ENCODE measurements at places on chromosomes 1 and 21. TPM values are rescaled to one million over a fixed set of nuclear protein-coding genes. Genes with fewer than 3 reads are reported as not detected.
A peak's percentile ranks its signal among the peaks of the same experiment; 100 is the strongest.

DNA sequence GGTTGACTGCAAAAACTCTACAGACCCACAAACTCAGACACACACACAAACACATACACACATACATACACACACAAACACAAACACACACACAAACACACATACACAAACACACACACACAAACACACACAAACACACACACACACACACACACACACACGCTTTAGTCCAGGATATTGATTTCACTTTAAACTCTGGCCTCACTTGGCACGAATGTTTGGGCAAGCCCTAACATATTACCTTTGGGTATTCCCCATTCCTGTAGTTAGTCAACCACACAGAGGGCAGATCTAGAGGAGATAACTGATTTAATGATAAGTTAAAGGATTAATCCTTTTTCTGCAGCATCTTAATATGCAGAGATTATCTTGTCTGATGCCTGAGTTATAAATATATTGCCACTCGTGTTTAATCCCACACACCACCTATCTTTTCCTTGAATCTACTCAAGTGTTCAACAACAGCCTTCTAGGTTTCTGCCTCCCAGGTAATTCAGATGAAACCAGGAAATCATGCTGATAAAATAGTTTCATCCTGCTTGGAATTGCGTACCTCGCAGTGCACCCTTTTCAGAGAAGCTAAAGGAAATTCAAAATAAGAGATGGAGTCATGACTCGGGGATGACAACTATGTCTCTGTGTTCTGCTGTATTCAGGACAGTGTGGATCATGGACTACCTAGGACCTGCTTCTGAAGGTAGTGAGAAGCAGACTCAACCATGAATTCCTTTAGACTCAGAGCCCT, 14.5 kb upstream of the RUNX1 start:
- DNase-seq = no peak

GRCh38 chr1:230834292-230834691, 34.0 kb downstream of the C1orf198 start:
- no peak for DNase-seq

DNA sequence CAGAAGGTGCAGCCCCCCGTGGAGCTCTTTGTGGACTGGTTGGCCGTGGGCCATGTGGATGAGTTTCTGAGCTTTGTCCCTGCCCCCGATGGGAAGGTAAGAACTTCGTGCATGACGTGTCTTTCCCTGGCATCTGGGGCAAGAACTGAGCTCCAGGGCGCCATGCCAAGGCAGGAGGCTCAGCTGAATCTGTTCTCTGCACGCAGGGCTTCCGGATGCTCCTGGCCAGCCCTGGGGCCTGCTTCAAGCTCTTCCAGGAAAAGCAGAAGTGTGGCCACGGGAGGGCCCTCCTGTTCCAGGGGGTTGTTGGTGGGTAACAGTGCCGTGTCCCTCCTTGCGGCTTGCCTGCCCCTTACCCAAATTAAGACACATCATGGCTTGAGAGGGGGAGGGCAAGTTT, 27.7 kb downstream of the PADI3 start:
- DNase-seq = no peak

GRCh38 chr1:235421751-235422150, 54.5 kb downstream of the TBCE start:
- DNase-seq = no peak

- no peak for DNase-seq
Measured at GRCh38 chr21:42520628-42521253, 7.1 kb downstream of the SLC37A1 start.

DNA sequence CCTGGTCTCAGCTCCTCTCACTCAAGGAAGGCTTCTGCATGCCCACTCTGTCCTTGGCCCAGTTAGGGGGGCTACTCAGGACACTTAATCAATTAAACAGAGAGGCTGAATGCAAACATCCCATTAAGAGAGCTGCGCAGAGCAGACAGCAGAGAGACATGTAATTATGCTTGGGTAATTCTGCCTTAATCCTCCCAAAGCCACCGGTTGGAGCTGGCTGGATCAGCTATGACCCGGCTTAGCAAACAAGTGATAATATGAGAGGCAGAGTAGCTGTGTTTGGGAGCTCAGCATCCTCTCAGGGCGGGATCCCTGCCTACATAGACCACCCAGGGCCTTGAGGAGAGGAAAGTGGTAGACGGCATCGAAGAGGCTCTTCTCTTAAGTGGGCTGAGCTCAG, 183.2 kb downstream of the GRIK3 start:
- no peak for DNase-seq

DNA sequence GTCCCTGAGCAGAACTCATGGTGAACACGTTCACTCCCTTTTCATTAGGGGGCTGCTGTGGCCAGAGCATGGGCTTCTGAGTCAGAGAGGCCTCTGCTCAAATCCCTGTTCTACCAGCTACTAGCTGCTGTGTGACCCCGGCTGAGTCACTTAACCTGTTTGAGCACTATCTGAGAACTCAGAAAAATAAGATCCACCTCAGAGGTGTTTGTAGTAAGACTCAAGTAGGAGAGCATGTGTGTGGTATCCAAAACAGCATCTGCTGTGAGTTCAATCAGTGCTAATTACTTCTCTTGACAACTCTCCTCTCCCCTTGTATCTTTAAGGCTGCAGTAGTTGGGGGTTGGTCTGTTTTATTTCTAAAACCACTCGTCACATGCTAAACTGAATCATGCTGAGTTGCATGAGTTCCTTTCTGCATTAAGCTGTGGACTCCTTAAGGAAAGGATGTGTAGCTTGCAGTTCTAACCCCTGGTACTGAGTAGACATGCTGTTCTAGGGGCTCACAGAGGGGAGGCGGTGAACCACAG, 39.7 kb upstream of the JUN start:
- peak; percentile 93 for DNase-seq

GRCh38 chr1:84344286-84344685, 42.8 kb downstream of the SAMD13 start:
- DNase-seq = no peak

GRCh38 chr1:244945109-244945671, 80.8 kb upstream of the HNRNPU start:
- no peak for DNase-seq

GRCh38 chr1:30068787-30069472, 654.5 kb downstream of the MATN1 start:
- no peak for DNase-seq

GRCh38 chr1:29237129-29237821, 953 bp downstream of the PTPRU start:
- DNase-seq = peak; percentile 49

- no peak for DNase-seq
Measured at GRCh38 chr21:17949421-17949820, 130.3 kb upstream of the C21orf91 start.

- DNase-seq = peak; percentile 89
Measured at GRCh38 chr1:60044881-60045280, 28.7 kb downstream of the C1orf87 start.

- peak; percentile 85 for DNase-seq
Measured at GRCh38 chr1:53697721-53698383, 41.1 kb downstream of the GLIS1 start.

GRCh38 chr1:22784317-22784716, 73.7 kb downstream of the EPHB2 start:
- DNase-seq = no peak

DNA sequence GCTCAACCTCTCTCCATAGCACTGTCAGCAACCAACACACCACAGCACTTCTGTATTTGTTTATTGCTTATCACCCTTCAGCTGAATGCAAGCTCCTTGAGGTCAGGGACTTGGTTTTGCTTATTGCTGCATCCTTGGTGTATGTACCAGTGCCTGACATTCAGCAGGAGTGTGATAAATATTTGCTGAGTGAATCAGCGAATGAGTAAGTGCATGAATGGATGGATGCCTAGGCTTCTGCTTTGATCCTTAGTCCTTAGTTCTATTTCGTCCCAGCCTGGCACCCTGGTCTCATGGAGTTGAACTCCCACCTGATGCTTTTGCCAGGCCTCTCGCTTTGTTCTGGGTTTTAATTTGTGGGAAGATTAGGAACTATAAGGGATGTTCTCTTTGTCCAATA, 88.2 kb downstream of the ZSCAN20 start:
- DNase-seq = no peak

- DNase-seq = no peak
Measured at GRCh38 chr1:17629460-17629859, 90.0 kb downstream of the ARHGEF10L start.

GRCh38 chr1:29539971-29540370, 303.6 kb downstream of the PTPRU start:
- no peak for DNase-seq

GRCh38 chr1:70415882-70416281, 4.8 kb downstream of the CTH start:
- no peak for DNase-seq

- DNase-seq = peak; percentile 17
Measured at GRCh38 chr1:55146781-55147180, 68.4 kb downstream of the USP24 start.

- peak; percentile 48 for DNase-seq
Measured at GRCh38 chr1:19315378-19316198, 3.5 kb downstream of the SLC66A1 start.

GRCh38 chr21:36509973-36510664, 30.2 kb upstream of the CLDN14 start:
- no peak for DNase-seq

- DNase-seq = no peak
Measured at GRCh38 chr1:168285521-168285790, 4.8 kb downstream of the TBX19 start.

DNA sequence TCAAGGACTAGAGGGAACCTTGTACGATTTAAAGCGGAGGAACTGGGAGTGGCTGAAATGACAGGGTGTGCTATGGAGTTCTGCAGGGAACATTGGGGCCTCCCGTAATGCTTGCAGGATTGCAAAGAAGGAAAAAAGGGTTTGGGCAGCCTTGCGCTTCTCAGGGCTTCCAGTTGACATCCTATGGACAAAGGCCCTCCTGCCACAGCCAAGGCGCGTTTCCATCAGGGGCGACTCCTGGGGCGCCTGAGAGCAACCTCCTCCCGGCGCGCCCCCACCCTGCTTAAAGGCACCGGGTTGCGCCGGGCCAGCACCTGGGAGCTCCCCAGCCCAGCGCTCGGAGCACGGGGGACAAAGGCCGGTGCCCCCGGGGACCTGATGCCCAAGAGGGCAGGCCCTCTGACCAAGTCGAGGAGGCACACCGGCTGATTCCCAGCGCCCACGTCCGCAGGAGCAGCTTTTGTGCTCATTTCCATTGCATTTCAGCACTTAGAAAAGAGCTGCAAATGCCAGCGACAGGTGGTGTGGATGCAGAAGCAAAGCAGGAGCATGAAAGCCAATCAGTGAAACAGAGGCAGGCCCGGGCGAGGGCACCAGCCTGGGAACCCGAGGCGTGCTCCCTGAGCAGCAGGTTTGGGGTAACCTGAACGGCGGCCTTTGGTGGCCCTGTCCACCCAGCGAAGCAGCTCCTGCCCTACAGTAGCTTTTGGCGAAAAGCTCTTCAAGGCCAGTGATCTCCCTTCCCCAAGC, 17.6 kb upstream of the RNF187 start:
- no peak for DNase-seq

DNA sequence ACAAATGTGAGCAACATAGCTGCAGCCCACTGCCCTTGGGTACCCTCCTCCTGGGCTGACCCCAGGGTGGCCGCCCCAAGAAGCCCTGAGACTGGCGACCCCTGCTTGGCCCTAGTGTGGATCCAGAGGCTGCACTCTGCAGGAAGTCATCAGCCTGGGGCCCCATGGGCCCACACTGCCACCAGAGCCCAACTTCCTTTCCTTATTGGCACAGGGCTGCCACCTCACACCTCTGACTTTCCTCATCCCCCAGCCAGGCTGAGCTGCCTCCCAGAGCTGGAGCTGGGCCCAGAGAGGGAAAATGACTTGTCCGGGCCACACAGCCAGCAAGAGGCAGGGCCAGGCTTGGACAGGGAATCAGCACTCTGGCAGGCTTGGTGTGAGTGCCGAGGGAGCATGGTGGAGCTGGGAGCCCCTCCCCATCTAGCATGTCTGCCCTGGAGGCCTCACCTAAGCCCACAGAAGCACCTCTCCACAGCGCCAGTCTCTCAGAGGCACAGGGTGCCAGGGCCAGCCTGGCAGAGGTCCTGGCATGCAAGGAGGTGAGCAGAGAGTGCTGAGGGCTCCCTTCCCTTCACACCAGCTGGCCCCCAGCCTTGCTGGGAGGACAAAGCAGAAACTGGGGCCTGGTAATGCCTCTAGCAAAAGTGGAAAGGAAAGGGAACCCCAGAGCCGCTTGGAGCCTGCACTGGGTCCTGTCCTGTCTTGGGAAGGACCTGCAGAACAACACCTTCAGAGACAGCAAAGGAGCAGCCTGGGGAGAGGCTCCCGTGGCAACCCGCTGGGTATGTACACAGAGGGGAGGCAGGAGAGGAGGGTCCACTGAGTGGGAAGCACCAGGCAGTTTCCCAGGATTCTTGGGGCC, 3.2 kb downstream of the RAP1GAP start:
- no peak for DNase-seq

- DNase-seq = peak; percentile 96
Measured at GRCh38 chr1:9066945-9067807, 2.3 kb downstream of the SLC2A5 start.

DNA sequence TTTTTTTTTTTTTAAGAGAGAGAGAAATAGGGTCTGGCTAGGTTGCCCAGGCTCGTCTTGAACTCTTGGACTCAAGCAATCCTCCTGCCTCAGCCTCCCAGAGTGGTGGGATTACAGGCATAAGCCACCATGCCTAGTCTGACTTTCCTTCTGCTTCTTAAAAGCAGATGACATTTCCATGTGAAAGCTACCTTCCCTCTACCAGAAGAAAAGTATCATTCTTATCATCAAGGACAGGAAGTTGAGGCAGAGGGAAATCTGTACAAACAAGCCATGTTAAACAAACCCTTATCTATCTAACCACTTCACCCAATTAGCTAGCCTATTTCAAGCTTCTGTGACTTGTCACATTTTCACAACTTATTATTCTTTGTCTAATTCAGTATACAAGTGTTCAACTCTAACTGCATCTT, 54.8 kb downstream of the SAMSN1 start:
- DNase-seq = no peak

GRCh38 chr1:15357612-15358207, 52.0 kb upstream of the EFHD2 start:
- no peak for DNase-seq

The PCBP3 gene
- total RNA-seq = 1.3 TPM

The PLA2G2C gene
- total RNA-seq = not detected

The LGR6 gene
- total RNA-seq = not detected

The AMY2A gene
- not detected for total RNA-seq

The KLHL17 gene
- 6.0 TPM for total RNA-seq

Measured in fibroblast of villous mesenchyme (primary cell).